Stimulated activated naive CD4-positive, alpha-beta T cell (primary cell): ENCODE measurements at places on chromosomes 3 and 15.

DNA sequence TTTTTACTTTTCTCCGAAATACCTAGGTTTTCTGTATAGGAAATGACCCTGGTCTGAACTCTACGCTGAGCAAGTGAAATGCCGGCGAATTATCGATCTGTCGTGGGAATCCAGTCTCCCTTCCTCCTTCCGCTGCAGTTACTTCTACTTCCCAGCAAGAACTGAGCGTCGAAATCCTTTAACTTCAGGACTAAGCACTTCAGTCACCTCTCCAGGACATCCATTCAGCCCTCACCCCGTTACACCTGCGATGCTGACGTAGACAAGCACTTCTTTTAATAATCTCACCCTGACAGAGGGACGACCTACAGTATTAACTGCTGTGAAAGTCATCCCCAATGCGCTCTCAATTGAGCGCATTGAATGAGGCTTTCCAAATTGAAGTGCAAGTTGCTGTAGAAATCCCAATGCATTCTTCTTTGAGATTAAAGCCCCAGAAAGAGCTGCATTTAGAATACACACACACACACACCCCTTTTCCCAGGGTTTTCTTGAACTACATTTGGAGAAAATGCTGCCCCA, 1.3 kb downstream of the TOP2B start:
- DNase-seq = no peak

- DNase-seq = no peak
Measured at GRCh38 chr15:88489321-88489720, 21.8 kb downstream of the MRPS11 start.

- DNase-seq = no peak
Measured at GRCh38 chr3:77885381-77885780, 845.5 kb downstream of the ROBO2 start.

DNA sequence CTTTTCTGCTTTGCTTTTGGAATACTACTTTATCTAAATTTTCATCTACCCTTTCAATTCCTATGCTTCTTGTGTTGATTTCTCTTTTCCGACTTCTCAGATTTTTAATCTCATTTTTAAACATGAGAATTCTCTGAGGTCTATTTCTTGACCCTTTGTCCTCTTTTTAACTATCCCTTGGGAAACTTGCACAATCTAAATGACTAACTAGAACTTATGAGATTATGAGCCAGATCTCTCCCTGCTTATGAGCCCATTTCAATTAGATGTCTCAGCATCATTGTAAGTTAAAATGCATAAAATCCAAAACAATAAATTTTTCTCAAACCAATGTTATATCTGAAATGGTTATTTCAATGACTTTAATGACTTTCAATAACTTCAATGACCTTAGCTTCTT, 296.9 kb upstream of the AGTR1 start:
- no peak for DNase-seq

- DNase-seq = no peak
Measured at GRCh38 chr15:52120488-52120887, 7.9 kb upstream of the BCL2L10 start.

DNA sequence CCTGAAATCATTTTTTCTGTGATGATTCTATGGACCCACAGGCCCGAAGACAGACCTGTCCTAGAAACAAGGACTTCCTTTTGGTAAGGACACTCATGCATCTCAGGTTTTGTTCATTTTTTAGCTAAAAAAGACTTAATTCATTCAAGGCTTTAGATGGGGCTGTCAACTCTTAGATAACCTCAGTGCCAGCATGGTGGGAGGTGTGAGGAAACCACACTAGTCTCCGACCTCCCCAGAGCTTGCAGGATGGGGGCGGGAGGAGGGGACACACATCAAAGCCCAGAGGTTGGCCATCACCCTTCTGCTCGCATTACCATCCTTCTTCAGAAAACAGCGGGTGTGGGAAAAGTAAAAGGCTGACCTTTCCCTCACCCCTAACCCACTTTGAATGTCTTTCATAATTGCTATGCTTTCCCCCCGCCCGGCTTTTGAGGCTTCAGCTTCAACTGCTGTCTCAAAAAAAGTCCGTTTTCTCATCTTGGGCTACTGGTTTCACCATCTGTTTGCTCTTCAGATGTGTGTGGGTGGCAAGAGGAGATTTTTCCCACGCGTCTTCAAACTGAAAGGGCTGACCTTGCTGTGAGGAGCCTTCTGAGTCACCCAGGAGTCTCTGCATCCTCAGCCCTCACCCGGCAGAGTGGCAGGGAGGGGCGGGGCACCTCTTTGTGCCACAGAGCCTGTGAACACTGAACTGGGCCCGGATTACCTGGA, 27.6 kb upstream of the CXCR6 start:
- DNase-seq = peak; percentile 26

GRCh38 chr3:123949641-123950040, 11.4 kb downstream of the CCDC14 start:
- DNase-seq = no peak

GRCh38 chr3:45890405-45890804, 4.1 kb downstream of the CCR9 start:
- DNase-seq = no peak

- DNase-seq = no peak
Measured at GRCh38 chr3:84547971-84548970, 410.5 kb upstream of the CADM2 start.

DNA sequence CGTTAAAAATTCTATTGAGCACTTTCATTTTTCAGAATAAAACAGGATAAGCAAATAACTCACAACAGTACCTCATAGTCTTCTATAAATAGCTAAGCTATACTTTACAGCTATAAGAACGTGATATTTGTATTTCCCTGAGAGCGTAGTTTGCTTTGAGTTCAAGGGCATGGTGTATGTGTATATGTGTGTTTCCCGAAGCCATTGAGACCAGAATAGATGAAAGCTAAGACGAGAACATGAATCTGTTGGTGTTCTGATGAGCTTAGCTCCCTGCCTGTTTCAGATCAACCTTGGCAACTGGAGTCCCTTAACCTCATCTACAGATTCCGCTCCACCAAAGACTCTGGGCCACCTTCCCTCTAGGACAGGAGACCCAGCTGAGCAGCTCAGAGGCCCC, 59.5 kb upstream of the MCF2L2 start:
- no peak for DNase-seq

GRCh38 chr15:40364251-40364650, 6.2 kb downstream of the DISP2 start:
- no peak for DNase-seq

- DNase-seq = no peak
Measured at GRCh38 chr15:77722759-77723460, 90.2 kb upstream of the LINGO1 start.

DNA sequence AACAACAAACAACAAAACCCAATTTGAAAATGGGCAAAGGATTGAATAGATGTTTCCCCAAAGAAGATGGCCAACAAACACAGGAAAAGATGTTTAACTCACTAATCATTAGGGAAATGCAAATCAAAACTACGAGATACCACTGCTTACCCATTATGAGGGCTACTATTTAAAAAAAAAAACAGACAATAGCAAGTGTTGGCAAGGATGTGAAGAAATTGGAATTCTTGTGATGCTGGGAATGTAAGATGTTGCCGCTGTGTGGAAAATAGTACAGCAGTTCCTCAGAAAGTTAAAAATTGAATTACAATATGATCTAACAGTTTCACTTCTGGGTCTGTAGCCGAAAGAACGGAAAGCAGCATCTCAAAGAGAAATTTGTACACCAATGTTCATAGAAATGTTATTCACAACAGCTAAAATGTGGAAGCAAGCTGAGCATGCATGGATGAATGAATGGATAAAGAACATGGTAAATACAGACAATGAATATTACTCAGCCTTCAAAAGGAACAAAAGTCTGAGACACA, 121.9 kb downstream of the CHSY1 start:
- DNase-seq = no peak

DNA sequence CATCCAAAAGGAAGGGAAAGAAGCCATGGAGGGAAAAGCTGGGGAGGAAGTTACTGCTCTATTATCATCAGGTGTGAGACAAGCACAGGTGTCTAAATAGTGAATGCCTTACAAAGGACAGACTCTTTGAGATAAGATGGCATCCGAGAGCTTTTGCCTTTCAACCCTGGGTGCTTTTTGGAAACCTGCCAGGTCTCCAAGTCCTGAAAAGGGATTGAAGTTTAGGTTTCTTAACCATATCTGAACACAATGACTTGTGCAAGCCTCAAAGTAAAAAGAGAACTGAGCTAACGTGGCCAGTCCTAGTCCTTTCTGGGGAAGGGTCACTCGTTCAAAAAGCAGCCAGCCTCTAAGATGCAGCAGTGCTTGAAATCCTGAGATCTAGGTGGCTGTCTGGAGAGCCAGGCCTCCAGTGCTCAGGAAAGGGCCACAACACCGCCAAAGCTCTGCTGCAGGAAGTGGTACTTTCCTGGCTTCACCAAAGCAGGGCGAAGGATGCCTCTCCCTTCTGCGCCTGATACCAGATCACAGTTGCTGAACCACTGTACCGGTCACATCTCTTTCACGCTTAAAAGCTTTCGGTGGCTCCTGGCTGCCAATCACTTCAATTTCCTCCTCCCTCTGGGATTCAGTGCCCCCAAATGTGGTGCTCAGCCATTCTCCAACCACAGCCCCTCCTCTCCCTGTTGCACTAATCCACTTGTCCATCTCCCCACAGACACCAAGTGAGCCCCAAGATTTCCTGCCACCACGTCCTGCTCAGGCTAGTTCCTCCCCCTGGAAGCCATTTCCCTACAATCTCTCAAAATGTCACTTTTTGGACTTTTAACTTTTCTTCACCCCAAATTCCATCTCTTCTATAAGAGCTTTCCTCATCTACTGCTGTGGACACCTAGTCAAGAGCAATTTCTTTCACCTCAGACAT, 104.1 kb upstream of the LPP start:
- no peak for DNase-seq

DNA sequence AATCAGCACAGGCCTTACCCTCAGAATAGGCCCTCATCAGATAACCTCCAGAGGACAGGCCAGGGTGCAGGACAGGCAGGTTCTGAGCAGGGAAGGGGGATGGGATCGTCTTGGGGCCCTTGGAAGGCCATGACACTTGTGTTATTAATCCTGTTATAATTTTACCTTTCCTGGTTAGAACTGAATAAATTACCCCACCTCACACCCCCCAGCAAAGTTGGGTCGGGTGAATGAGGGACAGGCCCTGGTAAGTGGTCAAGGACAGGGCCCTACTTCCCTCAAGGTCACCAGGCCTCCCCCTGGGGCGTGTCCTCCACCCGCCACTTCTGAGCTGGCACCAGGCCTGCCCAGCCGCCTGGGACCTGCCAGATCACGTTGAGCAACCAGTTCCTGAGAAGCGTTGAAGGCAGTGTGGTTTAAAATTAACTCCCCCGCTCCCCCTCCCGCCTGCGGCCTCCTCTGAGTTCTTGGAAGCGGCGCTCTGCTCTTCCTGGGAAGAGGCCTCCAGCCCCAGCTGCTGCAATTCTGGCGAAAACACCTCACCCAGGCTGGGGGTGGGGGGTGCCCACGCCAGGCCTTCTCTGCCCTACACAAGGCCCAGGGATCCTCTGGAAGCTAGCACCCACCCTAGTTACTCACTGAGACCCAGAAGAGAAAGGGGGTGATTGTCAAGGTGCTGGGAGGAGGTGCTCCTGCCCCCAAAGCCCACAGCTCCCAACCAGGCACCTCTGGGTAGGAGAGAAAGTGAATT, 10.6 kb downstream of the CISH start:
- DNase-seq = peak; percentile 63

DNA sequence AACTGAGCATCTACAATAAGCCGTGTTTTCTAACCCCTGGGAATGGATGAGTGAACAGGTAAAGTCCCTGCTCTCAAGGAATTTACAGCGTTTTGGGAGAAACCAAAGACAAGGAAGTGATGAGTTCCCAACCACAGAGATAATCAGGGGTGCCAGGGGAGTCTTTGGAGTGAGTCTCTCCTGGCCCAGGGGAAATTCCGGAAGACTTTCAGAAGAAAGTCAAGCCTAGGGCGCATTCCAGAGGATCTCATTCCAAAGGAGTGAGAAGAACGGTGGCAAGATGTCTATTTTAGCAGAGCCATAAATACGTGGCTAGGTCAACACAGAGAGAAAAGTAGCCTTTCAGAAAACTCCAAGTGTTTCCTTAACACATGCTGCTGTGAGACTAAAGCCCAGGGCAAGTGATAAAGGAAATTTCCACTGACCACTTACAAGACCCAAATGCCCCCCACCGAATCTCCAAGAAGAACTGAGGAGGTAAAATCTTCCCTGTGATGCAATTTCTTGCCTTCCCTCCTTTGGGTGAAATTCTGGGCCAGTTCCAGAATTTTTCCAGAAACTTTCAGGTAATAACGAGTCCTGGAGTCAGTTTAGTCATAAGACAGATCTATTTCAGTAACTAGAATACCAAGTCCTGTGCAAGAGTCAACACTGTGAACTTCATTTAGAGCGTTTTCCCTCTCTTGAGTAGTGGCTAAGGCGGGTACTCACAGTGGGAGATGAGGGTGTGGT, 437.4 kb downstream of the NR2F2 start:
- DNase-seq = no peak
